ENCODE measurements at places on chromosomes 7 and 10.

DNA sequence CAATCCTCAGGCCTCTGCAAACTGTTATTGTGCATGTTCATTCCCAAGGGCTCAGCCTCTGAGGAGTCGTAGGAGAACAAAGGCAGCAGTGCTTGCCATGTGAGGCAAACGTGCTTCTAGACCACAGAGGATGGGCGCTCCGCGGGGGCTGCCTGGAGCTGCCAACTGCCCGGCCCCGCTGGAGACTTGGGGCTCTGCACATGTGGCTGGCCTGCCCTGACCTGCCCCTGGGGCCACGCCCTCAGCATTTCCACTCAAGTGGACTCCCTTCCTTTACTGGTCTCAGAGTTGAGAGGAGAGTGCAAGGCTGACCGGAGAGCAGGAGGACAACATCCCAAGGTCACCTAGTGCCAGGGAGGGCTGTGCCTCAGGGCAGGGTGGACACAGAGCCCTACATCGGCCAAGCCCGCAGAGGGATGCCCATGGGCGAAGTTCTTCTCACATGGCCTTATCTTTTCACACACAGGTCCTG is 222.3 kb upstream of the ZNF32 start:
- no peak for DNase-seq

GRCh38 chr10:100109670-100110069 is 28.0 kb upstream of the CPN1 start:
- no peak for DNase-seq

GRCh38 chr10:86135191-86135590 is 231.4 kb downstream of the GRID1 start:
- DNase-seq, result no peak

- DNase-seq, result no peak
These were observed 558 bp downstream of the ARHGAP22 start for GRCh38 chr10:48604039-48604990.

- peak; percentile 25 for DNase-seq
These were observed 28.3 kb downstream of the NRP1 start for GRCh38 chr10:33306126-33306525.

GRCh38 chr7:77954773-77955555 is 156.4 kb downstream of the PHTF2 start:
- DNase-seq, result no peak

Data from DMS153 (cell line).